Daoy (cell line): ENCODE measurements at places on chromosomes 7 and 10.

- no peak for DNase-seq
Measured at GRCh38 chr7:12731214-12731656, 43.8 kb downstream of the ARL4A start.

GRCh38 chr7:17690030-17690429 lies 250.3 kb downstream of the SNX13 start:
- peak; percentile 97 for DNase-seq

GRCh38 chr7:36583318-36583717 lies 141.0 kb downstream of the AOAH start:
- peak; percentile 72 for DNase-seq

DNA sequence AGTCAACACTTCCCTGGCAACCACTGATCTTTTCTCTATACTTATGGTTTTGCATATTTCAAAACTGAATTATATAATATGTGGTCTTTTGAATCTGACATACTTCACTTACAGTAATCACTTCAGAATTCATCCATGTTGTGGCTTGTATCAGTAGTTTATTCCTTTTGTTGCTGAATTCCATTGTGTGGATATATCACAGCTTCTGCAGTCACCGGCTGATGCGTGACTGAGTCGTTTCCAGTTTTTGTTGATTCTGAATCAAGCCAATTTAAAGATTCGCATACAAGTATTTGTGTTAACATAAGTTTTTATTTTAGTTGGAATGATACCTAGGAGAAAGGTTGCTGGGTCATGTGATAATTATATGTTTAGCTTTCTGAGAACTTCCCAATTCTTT lies 672.5 kb upstream of the ANKRD30A start:
- no peak for DNase-seq
